ENCODE measurements at places on chromosomes 12 and 14.

DNA sequence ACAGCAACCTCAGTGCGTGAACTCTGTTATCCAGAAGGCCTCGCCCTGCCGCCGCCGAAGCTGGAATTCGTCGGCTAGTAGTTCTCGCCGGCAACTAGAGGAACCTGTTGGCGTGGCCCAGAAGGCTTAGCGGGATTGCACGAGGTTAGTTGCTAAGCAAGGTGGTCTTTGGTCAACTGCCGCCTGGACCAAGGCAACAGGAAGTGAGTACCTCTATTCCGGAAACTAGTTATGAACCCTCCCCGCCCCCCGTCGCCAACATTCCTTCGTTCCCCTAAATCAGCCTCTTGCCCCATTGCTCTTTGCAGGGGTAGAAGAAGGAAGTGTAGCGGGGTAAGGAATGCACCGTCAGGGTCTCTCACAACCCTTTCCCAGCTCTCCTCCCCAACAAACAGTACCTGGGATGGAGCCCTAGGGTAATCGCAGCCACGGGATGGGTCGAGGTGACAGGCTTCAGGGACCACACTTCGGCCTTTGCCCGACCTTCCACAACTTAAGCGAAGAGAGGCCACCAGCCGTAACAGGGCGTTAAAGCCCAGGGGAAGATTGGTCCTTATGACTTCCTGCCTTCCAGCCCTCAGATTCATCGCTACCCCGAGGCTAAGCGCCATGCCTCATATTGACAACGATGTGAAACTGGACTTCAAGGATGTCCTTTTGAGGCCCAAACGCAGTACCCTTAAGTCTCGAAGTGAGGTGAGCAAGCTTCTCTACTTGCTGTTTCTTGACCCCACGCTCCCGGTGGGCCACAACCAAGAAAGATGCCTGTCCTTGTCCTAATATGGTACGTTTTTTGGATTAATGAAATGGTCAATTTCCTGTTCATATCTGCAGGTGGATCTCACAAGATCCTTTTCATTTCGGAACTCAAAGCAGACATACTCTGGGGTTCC is at the start of gene GMPR2:
GMPR2 (plus strand) TSS at position 285 of the 893 bp plus-strand sequence; CDS start at position 610, 325 bp downstream.
- no peak for DNase-seq

GRCh38 chr14:95475540-95476240 is 40.8 kb downstream of the SYNE3 start:
- no peak for DNase-seq

DNA sequence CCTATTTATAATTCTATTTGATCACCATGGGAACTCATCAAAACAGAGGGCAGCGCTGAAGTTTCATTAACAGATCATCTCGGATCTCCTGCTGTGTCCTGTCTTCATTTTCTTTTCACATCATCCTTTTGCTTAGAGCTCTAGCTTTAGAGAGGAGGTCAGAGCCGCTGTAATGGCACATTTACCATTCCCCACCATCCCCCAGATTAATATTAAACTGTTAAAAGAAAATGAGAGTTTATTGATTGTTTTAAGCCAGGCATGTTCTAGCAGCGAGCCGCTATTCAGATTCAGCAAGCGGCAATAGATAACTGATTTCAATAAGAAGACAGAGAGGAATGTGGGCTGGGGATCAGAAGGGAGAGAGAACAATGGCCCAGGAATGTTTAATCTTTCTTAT is 308.8 kb downstream of the EGLN3 start:
- DNase-seq = no peak

GRCh38 chr14:106417224-106418049 is 891.1 kb downstream of the TMEM121 start:
- DNase-seq = peak; percentile 40

DNA sequence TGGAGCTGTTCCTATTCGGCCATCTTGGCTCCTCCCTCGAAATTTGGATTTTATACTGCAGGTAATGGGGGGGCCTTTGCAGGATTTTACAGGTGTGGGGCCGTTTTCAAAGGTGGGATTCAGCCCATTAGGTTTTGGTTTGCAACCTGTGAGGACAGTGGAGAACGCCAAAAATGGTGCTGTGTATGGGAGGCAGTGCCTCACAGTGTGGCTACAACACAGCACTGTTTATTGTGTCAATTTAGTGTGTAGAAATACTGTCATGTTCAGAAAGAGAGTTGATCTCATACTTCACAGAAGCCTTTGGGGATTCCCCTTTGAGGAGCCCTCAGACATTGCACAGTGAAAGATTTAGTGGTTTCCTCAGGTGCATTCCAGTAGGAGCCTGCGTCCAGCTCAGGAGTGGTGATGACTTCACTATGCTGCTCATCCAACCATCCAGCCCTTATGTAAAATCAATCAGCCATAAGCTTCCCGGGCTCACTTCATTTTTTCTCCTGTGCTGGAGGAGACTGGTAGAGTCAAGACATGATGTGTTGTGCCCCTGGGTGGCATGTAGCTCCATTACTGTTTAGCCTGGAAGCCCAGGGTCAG is 92.7 kb upstream of the PRMT8 start:
- no peak for DNase-seq

DNA sequence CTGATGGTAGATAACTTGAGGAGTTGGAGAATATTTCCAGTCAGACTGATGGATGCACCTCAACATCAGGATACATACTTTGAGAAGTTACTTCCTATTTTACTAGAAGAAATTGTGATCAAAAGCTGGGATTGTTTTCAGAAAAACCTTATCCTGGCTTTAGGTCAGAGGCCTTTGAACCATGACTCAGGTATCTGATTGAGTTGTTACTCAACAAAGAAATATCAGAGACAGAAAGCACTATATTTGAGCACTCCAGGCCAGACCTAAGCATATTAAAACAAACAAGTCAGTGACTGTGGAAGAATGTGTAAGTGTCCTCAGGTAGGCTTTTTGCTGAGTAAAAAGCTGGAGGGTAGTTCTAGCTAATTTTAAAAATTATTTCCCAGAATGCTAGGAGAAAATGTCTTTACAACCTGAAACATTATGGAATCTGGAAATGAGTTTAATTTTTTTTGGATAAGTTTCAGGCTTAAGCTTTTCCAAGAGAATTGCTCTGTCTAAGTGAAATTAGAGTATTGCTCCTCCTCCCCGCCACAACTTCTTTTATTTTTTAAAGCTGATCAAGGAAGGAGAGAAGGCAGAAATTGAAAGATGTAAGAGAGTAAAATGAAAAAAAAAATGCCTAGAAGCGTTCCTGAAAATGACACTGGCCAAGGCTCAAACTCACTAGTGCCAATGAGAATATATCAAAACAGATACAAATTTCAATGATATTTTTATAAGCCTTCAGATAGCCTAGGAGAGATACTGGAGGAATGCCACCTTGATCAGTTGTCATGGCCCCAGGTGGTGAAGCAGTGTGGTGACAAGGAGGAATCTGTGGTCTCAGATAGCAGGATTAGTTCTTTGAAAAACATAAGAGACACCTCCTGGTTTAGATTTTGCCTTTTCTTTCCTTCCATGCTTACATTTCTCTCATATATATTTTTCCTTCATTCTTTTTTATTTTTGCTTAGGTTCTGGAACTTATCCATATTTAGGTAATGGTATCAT is 790.3 kb downstream of the TMTC2 start:
- DNase-seq = no peak

- no peak for DNase-seq
Observed at GRCh38 chr14:94129758-94130414, 482 bp upstream of the IFI27L2 start.

DNA sequence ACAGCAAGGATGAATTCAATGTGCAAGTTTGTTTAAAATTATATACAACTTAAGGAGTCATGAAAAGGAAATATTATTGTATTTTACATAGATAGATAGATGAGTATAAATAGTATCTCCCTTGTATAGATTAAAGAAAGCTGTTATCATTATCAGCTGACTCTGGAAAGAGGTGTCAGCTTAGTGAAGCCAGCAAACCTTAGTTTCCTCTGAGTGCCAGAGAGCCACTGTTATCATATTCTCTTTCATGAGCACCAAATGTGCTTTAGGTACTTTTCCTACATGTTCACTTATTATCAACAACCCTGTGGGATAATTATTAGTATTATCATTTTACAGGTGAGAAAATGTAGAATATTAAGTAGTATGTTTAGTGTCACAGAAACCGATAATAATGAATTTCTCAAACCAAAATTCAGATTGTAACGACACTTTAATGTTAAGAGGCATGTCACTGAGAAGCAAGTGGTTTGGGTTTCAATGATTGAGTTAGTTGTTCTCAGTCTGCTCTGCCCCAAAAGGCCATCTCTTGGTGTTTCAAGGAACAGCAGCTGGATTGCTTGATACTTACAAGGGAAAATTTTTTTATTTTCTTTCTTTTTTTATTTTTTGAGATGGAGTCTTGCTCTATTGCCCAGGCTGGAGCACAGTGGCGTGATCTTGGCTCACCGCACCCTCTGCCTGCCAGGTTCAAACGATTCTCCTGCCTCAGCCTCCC is 53.7 kb downstream of the PLEKHA5 start:
- DNase-seq = no peak

- no peak for DNase-seq
Observed at GRCh38 chr12:22810036-22810435, 185.1 kb downstream of the ETNK1 start.

DNA sequence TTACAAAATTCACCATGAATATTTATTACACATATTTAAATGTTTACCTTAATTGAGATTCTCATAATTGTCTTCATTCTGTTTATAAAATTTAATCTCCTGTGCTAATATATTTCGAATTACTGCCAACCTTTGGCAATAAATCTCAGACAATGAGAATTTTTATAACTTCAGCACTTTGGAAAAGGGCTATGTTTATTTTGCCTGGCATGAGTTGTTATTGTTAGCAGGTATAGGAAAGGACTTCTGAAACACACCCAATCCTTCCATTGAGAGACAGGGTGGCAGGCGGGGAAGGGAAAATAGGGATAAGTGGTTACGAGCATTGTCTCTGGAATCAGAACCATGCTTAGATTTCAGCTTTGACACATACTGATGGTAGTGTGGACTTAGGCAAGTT is 12.1 kb upstream of the MSRB3 start:
- no peak for DNase-seq

GRCh38 chr12:24573621-24574020 is 375.3 kb downstream of the BCAT1 start:
- DNase-seq = no peak
